ENCODE measurements at places on chromosomes 6 and 20. TPM values are rescaled to one million over a fixed set of nuclear protein-coding genes. Genes with fewer than 3 reads are reported as not detected.

The UBE2C gene
- polyA plus RNA-seq: 135 TPM

The ABHD16B gene
- polyA plus RNA-seq: not detected

The ZC2HC1B gene
- not detected for polyA plus RNA-seq

The HSPA1A gene
- 57.2 TPM for polyA plus RNA-seq

The ELOVL2 gene
- polyA plus RNA-seq: not detected

The CLPSL2 gene
- not detected for polyA plus RNA-seq

The DAAM2 gene
- polyA plus RNA-seq: 0.46 TPM

The IRF4 gene
- not detected for polyA plus RNA-seq

The CEP162 gene
- 0.56 TPM for polyA plus RNA-seq

The TMEM170B gene
- 0.92 TPM for polyA plus RNA-seq

The NRN1 gene
- polyA plus RNA-seq: 10.9 TPM

The MCM9 gene
- polyA plus RNA-seq: 1.3 TPM

The RNF8 gene
- 16.6 TPM for polyA plus RNA-seq

The ASIP gene
- not detected for polyA plus RNA-seq

Measured in endothelial cell of umbilical vein (primary cell).